ENCODE measurements at places on chromosomes 13 and 19.

DNA sequence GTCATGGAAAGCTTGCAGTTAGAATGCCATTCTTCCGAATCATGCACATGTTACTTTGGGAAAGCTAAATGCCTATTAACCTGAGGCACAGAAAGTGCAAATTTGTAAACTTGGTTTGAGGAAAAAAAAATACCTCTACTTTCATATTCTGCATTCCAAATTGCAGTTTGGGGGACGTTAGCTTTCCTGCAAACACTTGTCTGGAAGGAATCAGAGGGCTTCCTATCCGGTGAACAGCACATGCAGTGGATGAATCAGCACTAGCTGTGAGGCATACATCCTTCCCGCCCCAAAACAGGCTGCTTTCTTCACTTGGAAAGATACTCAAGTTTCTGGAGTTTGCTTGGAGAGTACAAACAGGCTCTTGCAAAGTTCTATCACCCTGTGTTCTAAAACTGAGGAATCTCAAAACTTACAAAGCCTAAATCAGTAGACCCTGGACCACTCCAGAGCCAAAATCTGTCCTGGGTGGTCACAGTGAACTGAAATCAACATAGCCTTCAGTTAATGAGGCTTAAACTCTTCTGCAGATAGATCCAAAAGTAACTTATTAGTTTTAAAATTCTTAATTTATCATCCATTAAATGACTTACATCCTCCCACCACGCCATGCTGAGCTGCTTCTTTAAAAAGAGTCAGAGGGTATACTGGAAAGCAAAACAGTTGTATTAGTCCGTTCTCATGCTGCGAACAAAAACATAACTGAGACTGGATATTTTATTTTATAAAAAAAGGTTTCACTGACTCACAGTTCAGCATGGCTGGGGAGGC lies 802.3 kb upstream of the ARGLU1 start:
- peak; percentile 88 for DNase-seq

- DNase-seq: no peak
Observed at GRCh38 chr19:7979559-7979958, 25.9 kb downstream of the ELAVL1 start.

GRCh38 chr13:101512650-101513049 lies 60.2 kb downstream of the ITGBL1 start:
- DNase-seq: no peak

DNA sequence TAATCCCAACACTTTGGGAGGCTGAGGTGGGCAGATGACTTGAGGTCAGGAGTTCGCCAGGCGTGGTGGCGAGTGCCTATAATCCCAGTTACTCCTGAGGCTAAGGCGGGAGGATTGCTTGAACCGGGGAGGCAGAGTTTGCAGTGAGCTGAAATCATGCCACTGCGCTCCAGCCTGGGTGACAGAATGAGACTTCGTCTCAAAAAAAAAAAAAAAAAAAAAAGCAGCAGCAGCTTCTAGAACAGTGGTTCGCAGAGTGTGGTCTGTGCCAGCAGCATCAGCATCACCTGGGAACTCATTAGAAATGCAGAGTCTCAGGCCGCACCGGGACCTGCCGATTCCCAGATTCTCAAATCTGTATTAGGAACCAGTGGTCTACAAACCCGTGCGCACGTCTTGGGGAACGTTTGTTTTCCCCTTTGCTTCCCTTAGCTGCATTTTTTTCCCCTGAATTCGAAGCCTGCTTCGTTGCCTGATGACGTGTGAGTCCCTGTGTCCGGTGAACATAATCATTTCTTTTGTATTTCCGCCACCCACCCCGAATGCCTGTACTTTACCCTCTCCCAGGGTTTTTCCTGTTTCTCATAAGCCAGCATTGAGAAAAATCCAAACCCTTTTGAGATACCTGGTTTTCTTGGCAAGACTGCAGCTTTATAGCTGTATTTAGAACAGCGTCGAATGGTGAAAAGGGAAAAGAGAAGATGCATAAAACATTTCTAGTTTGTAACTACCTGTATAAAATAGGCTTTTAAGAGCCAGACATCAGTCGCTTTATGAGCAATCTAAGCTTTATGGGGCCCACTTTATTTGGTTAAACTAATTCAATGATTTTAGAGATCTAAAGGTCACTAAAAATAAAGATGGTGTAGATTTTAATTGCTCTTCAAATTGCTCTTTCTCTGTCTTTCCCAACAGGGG lies 49.8 kb downstream of the BICRA start:
- DNase-seq: no peak

DNA sequence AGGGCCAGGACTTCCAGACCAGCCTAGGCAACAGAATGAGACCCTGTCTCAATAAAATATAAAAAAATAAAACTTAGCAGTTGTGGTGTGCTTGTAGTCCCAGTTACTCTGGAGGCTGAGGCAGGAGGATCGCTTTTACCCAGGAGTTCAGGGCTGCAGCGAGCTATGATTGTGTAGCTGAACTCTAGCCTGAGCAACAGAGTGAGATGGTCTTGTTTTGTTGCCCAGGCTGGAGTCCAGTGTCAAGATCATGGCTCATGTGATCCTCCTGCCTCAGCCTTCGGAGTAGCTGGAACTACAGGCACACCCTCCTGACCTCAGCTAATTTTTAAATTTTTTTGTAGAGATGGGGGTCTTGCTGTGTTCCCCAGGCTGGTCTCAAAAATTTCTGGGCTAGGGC lies 4.3 kb upstream of the JUNB start:
- no peak for DNase-seq

DNA sequence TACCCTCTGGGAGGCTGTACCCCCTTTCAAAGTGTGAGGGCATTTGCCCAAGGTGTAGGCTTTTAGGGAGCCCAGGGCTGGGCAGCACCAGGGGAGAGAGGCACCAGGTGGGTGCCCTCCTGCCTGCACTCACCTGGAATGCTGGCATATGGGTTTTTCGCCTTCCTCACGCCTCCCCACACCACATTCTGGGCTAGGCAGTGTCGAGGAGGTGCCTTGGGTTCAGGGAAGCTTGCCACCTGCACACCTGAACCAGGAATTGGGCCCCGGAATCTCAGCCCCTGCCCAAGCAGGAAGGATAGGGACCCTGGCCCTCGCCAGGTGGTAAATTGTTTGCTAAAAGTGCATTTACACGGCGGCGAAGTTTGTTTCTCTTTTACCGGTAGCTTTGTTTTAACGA lies 5.1 kb upstream of the TSHZ3 start:
- no peak for DNase-seq

GRCh38 chr13:29799041-29799440 lies 51.4 kb downstream of the UBL3 start:
- no peak for DNase-seq

DNA sequence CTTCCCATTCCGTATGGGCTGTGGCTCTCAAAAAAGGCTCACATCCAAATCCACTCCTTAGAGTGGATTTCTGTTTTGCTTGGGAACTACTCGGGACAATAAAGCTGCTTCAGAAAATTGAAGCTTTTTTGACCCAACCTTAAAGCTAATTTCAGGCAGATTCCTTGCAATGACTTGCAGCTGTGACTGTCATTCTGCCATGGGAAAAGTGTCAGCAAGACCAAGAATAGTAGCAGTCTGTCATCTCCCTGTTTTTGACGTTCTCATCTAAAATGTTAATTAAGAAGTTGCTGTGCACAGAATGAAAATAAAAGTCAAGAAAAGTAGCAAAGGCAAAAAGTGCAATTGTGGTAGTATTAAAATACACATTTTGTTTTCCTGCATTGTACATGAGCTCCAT lies 304.7 kb downstream of the COG6 start:
- no peak for DNase-seq

DNA sequence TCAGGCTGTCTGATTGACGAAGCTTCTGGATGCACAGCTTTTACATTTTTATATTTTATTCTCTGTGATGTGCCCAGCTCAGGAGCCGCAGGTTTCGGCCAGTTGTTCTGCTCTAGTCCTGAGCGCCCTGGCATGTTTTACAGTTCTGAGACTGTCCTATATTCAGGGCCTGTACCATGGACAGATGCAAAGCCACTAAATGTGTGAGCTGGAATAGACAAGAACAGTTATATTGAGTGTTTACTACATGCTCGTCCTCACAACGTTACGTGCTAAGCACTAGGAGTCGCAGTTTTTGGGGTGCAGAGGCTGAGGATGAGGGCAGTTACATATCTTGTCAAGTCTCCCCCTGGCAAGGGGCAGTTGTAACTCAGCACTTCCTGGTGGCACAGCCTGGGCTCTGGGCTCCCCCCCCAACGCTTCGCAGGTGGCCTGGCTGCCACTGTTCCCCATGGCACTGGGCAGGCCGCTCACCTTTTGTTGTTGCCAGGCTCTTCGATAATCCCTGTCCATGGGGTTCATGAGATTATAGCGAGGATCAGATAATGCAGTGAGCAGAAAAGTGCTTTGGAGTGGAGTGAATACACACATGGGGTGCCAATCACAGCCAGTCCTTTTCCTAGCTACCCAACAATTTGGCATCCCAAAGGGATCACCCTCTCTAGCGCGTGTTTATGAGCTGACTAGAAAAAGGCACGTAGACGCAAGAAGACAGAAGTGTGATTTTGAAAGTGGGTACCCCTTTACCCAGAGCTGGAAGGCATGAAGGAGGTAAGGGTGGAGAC lies 23.5 kb downstream of the ARL11 start:
- no peak for DNase-seq

- no peak for DNase-seq
Observed at GRCh38 chr13:34608331-34608730, 333.7 kb upstream of the NBEA start.

- no peak for DNase-seq
Observed at GRCh38 chr13:113769106-113769505, 10.1 kb downstream of the TMEM255B start.

- no peak for DNase-seq
Observed at GRCh38 chr13:32208860-32209259, 106.3 kb downstream of the ZAR1L start.

DNA sequence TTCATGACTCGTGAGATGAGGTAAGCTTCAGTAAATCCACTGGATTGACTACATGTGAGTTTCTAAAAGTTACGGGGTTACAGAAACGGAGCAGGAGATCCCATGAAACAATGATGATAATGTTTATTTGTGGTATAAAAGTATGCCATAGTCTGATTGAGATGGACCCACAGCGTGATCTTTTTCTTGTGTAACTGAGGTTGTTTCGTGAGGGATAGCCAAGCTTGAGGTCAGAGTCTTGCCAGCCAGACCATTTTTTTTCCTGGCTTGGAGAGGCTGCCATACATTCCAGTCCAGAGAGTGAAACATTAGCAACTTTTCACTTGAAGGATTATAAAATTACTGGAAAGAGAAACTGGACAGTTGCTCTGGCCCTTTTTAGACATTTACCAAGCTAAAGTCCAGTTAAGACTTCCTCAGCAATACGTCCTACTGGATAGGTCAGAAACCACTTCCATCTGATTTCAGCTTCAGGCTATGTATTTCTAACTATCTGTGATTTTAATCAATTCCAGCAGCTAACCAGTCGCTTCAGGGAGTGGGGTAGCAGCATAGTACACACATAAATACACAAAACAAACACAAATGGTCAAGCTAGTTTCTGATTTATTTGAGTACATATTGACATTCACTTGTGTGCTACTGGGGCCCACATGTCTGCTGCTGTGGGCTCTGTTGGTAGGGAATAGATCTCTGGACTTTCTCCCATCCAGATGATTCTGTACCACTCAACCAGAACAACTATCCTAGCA lies 194.6 kb downstream of the POSTN start:
- no peak for DNase-seq

- no peak for DNase-seq
Observed at GRCh38 chr19:41548954-41549688, 26.8 kb upstream of the CEACAM21 start.

GRCh38 chr13:40996426-40997092 lies 22.6 kb downstream of the ELF1 start:
- DNase-seq: no peak

- DNase-seq: no peak
Observed at GRCh38 chr19:8608941-8609278, 1.6 kb downstream of the ADAMTS10 start.

GRCh38 chr13:75250526-75251178 lies 231.3 kb downstream of the TBC1D4 start:
- peak; percentile 49 for DNase-seq

DNA sequence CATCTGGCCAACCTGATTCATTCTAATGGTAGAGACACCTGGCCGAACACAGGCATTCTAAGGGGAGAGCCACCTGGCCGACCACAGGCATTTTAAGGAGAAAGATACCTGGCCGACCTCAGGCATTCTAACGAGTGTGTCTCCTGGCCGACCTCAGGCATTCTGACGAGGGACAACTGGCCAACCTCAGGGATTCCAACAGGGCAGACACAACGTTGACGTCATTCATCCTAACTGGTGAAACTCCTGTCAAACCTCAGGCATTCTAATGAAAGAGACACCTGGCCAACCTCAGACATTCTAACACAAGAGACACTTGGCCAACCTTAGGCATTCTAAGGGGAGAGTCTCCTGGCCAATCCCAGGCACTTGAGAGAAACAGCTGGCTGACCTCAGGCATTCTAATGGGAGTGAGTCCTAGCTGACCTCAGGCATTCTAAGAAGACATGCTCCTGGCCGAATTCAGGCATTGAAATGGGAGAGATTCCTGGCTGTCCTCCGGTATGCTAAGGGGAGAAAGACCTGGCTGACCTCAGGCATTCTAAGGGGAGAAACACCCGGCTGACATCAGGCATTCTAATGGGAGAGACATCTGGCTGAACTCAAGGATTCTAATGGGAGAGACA lies 1352.5 kb downstream of the UQCRFS1 start:
- no peak for DNase-seq

GRCh38 chr19:58573658-58574164 lies 576 bp upstream of the MZF1 start:
- DNase-seq: no peak

DNA sequence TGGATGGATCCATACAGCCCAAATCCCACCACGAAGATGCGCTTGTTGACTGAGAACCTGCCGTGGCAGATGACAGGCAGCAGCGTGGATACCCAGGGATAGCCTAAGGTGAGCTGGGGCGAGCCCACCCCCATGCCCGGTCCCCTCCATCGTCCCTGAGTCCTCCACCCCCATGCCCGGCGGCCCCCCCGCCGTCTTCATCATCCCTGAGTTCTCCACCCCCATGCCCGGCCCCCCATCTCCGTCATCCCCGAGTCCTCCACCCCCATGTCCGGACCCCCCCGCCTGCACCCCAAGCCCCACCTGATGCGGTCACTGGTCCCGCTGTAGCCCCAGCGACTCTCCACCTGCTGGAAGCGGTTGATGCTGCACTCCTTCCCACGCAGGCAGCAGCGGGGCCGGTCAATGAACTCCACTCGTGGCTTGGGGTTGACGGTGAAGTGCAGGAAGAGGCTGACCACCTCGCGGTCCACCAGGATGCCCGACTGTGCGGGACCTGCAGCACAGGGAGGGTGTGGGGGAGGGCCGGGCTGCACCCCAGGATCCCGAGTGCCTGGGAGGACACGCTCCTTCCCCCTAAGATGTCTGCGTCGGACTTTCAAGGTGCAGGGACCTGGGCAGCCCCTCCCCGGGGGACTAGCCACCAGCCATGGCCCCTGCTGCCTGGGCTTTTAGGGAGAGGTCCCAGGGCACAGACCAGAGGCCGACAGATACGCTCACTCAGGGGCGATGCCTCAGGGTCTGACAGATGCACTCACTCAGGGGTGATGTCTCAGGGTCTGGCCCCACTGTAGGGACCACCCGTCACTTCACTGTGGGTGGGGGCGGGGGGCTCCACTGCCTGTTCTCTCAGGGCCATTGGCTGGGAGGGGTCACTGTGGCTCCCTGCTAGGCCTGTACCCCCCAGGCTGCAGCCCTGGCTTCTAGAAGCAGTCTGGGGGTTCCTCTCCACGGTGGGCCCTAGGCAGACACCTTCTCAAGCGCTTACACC lies 28.0 kb downstream of the BTBD2 start:
- DNase-seq: no peak

GRCh38 chr19:15649526-15649925 lies 8.8 kb downstream of the CYP4F3 start:
- DNase-seq: no peak
